Thoracic aorta (tissue), 2 donors: ENCODE measurements at places on chromosomes 11 and 22.

DNA sequence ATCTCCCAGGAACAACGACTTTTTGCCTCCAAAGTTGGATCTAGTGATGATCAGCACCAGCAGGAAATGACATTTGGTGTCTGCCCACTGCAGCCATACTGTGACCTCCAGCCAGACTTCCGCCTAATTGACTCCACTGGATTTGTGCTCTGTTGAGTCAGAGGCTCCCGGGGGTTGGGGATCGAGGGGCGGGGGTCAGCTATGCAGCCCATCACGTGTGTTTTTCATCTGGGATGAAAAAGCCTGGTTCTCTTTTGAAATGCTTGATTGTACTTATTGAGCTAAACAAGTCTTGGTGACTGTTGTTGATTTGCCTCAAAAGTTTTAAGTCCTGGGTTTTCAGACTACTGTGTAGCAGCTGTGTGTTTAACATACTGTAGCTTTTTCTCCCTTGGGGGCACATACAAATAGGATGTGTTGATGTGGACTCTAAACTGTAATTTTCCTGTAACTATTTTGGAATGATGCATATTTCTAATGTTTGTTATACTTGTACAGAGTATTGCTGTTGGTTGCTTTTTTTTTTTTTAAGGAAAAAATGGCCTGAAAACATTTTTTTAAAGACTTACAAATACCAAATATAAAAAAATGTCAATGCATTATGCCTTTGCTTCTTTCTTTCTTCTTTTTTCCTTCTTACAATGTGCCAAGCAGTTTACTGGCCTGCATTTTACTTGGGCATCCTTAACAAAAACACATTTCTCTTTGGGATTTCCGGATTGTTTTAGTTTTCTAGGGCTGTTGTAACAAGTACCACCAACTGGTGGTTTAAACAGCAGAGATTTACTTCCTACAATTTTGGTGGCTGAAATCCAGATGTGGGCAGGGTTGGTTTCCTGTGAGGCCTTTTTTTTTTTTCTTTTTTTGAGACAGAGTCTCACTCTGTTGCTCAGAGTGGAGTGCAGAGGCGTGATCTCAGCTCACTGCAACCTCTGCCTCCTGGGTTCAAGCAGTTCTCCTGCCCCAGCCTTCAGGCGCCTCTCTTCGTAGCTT lies 46.1 kb upstream of the OR4B1 start:
- DNase-seq = no peak

DNA sequence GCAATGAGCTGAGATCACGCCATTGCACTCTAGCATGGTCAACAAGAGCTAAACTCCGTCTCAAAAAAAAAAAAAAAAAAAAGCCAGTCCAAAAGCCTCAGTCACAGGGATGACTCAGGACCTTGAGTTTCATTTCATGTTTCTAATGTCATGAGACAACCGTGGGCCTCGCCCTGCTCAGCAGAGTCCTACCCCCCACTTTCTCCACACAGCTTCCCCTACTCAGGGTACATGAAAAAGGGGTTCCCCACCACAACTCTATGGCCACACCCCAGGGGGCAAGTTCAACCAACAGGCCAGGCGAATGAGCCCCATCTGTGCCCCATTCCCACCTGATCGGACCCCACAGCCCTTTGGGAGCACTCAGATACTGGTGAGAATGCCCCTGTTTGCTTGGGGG lies 24.3 kb upstream of the ADA2 start:
- DNase-seq = no peak

DNA sequence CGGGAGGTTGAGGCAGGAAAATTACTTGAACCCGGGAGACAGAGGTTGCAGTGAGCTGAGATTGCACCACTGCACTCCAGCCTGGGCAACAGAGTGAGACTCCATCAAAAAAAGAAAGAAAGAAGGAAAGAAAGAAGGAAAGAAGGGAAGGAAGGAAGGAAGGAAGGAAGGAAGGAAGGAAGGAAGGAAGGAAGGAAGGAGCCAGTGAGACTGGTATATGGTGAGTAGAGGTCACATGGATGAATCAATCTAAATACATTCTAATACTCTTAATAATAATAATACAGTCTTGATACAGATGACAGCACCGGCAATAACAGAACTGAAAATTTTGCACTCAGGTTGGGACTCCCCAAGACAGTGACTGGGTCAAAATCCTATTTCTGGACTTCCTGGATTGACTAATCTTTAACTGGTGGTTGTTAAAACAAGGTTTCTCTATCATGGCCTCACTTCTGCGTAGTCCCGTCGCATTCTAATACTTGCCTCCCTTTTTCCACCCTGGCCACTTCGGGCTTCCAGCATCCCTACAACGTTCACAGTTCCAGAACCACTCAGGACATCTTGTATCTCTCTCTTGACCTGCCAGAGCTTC lies 53.5 kb upstream of the EIF3M start:
- no peak for DNase-seq

DNA sequence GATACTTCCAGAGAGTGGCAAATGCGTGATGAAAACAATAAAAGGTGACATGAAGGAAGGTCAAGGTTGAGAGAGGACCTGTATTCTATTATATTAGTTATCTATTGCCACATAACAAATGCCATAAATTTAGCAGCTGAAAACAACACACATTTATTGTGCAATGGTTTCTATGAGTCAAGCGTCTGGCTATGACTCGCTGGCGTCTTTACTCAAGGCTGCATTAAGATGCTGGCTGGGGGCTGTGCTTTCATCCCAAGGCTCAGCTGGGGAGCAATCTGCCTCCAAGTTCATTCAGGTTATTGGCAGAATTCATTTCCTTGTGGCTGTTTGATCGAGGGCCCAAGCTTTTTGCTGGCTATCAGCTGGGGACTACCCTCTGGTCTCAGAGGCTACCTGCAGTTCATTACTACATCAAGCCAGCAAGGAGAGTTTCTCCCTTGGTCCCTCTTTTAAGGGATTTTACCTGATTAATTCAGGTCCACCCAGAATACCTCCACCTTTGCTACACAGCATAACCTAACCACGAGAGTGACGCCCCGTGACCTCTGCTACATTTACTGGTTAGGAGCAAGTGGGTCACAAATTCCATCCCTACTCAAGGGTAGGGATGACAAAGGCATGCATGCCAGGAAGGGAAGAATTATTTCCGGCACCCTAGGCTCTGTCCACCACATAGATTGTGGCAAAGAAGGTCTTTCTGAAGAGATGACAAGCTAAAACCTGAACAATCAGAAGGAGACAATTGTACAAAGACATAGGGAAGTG lies 549.1 kb downstream of the MN1 start:
- DNase-seq = no peak
